ENCODE measurements at places on chromosomes 3 and 15.

DNA sequence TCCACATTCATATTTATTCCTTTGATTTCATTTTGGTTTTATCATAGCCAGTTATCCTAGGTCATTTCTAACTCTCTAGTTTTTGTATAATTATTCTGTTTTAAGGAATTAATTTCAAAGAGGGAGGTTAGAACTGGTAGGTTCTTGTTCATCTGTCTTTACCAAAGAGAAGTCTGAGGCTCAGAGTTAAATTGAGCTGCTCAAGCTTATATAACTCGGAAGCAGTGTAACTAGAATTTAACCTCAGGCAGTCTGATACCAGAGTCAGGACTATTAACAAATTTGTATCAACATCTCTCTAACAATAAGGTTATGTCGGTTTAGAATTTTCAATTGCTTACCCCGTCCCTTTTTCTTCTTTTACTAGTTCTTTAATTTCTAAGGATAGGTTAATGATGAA, 84.1 kb downstream of the AKAP13 start:
- no peak for DNase-seq

DNA sequence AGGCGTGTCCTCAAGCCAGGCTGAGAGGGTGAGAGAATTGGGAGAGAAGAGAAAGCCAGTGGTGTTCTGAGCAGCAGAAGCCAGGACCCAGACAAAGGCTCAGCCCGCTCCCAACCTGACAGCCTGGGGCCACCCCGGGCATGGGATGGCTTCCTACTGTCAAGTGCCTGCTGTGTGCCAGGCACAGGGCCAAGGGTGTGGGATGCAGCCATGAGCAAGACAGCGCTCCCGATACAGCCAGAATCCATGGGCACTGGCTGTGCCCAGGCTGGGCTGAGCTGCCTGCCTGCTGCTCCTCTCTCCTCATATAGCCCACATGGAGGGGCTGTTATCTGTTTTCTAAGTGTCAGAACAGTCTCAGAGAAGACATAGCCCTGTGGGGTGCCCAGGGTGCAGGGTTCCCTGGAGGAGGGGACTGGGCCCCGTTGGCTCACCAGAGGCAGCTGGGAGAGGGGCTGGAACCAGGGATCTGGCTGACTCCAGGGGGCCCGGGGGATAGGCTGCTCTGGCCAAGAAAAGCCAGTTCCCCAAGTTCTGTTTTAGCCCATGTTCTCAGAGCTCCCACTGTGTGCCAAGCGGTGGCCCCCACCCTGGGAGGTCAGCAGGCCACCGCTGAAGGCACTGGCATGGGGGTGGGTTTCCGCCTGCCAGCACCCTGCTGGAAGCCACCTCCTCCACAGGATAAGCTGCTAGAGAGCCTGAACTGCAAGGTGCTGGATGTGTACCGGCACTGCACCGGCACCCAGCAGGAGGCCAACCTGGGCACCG, 39.0 kb downstream of the CFAP100 start:
- no peak for DNase-seq

DNA sequence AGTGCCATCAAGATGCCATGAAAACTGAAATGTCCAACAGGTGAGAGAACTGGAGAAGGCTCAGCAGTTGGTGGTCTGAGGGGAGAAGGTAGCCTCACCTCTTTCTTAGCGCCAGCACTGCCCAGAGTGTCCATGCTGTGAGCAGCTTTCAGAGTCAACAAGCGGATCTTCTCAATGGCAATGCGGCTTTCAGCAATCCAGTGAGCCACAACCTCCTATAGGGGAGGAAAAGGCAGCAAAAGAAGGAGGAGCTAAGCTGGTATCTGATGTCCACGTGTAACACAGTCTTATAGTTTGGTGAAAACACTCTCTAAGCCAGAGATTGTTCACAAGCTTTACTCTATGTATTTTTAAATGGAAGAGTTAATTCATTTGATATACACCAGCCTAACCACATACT, 36.1 kb upstream of the ACKR4 start:
- DNase-seq = no peak

- DNase-seq = no peak
These were observed 36.2 kb downstream of the KLHL18 start for GRCh38 chr3:47318916-47319315.

DNA sequence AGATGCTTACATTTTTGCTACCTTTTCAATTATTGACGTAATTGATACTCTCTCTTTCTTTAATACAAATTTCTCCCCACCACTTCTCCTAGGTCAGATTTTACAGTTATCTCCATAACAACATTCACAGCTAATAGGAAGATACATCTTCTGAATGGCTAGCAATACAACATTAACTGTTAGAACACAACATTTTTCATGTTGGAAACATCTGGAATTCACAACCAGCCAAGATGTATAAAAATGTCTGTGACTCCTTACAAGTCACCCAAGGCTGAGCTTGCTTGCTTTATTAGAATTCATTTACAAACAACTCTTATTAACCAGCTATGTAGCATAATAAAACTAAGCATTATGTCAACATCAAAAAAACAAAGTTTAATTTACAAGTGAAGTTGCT, 81.0 kb upstream of the ROBO2 start:
- DNase-seq = no peak

DNA sequence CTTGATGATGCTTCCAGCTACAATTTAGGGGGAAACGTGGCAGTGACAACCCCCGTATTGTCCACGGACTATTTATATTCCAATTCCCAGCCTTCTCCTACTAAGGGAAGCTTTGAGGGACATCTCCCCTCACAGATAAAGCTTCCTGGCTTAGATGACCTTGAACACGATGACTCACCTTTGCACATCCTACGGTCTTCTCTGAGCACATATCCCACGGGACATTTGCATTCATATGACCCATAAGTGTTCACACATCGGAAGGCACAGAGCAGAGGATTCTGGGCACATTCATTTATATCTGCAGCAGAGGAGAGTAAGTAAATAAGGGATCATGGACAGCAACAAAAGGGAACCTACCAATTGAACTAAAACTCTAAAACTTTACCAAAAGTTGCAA, 101.5 kb downstream of the DUT start:
- DNase-seq = no peak

GRCh38 chr15:65219137-65219536, 7.9 kb upstream of the CILP start:
- DNase-seq = no peak

DNA sequence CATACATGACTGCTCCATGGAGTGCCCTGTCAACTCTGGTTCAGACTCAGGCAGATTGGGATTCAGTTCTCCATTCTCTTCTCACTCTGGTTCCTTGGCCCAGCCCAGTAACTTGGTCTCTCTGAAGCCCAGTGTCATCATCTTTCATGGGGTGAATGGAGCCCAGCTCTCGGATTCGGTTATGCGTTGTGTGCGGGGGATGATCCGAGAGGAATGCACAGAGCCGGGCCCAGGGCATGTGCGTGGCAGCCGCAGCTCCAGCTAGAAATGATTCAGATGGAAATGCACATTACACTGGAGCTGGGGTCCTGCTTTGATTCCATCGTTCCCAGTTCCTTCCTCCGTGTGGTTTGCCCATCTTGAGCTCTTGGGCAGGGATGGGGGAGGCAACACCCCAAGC, 189.4 kb downstream of the FEZF2 start:
- DNase-seq = peak; percentile 30

Data from right kidney (tissue), 9 donors.